Stimulated activated CD4-positive, alpha-beta T cell treated with anti-CD3 and anti-CD28 coated beads, Interleukin-15, amount 100 ng/mL, for 1 hour (primary cell): ENCODE measurements at places on chromosomes 1 and 21.
A peak's percentile ranks its signal among the peaks of the same experiment; 100 is the strongest.

DNA sequence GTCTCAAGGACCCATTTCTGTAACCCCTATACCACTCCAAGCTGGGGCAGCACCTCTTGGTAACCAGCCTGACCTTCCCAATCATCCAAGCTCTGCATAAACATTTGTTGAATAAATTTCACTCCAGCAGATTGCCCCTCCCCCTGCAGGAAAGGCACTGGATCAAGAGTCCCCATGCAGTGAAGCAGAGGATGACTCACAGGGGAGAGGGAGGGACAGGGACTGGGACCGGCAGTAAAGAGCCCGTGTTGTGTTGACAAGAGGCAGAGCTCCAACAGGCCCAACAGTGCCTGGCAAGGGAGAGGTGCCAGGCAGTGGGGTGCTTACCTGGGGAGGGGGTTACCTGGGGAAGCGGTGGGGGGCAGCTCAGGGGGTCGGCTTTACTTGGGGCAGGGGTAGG lies 32.3 kb downstream of the SLC9A1 start:
- DNase-seq: no peak

DNA sequence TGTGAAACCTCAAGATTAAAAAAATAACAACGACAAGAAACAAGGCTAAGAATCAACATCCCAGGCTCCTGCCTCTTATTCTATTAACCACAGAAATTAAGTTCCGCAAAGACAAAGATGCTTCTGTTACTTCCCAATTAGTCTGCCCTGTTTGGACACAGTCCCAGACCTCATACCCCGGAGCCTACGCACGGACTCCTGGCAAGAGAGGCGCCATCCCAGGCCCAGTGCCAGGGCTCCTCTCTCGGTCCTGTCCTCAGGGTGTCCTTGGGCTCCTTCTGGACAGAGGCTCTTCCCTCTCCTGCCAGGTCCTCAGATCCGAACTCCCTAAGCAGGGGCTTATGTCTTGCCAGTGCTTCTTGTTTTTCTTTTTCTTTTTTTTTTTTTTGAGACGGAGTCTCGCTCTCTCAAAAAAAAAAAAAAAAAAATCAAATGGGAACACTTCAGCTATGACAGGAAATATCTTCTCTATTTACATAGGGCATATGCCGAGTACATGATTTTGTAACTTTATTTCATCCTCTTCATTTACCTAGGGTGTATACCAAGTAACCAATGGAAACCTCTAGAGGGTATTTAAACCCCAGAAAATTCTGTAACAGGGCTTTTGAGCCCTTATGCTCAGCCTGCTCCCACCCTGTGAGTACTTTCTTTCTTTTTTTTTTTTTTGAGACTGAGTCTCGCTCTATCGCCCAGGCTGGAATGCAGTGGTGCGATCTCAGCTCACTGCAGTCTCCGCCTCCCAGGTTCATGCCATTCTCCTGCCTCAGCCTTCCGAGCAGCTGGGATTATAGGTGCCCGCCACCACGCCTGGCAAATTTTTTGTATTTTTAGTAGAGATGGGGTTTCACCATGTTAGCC lies 11.7 kb upstream of the ENO1 start:
- no peak for DNase-seq

GRCh38 chr1:235997049-235997448 lies 67.8 kb downstream of the NID1 start:
- DNase-seq: no peak

- no peak for DNase-seq
Measured at GRCh38 chr1:47191940-47192457, 2.2 kb upstream of the PDZK1IP1 start.

- DNase-seq: no peak
Measured at GRCh38 chr1:40064797-40065499, 24.4 kb downstream of the CAP1 start.

GRCh38 chr21:39315603-39316445 lies 2.4 kb upstream of the BRWD1 start:
- no peak for DNase-seq

GRCh38 chr1:28865997-28866650 lies 48.2 kb upstream of the EPB41 start:
- no peak for DNase-seq

GRCh38 chr1:58611861-58612385 lies 34.9 kb upstream of the TACSTD2 start:
- no peak for DNase-seq

- no peak for DNase-seq
Measured at GRCh38 chr1:217196616-217197015, 434.3 kb downstream of the GPATCH2 start.

DNA sequence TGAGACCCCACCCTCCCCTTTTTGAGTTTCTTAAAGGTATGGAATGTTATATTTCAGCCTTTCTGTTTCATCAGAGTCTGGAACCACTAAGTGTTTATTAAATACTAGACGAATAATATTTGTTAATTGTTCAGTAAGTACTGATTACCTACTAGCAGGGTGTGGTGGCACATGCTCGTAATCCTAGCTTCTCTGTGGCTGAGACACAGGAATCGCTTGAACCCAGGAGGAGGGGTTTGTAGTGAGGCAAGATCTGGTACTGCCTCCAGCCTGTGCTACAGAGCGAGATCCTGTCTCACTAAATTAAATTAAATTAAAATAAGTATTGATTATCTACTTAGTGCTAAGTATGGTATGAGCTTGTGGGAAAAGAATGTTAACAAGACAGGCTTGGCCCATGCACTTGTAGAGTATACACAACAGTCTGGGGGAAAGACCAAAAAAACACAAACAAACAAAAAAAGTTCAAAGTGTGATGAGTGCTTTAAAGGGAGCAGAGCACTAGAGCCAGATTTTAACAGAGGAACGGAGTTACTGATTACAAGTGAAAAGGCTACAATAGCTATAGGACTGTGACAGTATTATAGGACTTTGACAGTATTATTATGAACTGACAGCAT lies 2.4 kb downstream of the CEPT1 start:
- no peak for DNase-seq

- peak; percentile 44 for DNase-seq
Measured at GRCh38 chr1:1678581-1679380, 13.8 kb downstream of the SLC35E2B start.

- peak; percentile 8 for DNase-seq
Measured at GRCh38 chr21:37463083-37463801, 96.7 kb downstream of the DYRK1A start.

GRCh38 chr1:7196036-7196911 lies 411.0 kb downstream of the CAMTA1 start:
- DNase-seq: no peak
